ENCODE measurements at places on chromosomes 13 and 19. TPM values are rescaled to one million over a fixed set of nuclear protein-coding genes. Genes with fewer than 3 reads are reported as not detected.
A peak's percentile ranks its signal among the peaks of the same experiment; 100 is the strongest.

Gene RAB3A
- total RNA-seq, result 2.8 TPM

Gene GAS6
- 220 TPM for total RNA-seq

Gene TMPRSS9
- total RNA-seq, result not detected

Gene CD79A
- not detected for total RNA-seq

Gene ADAT3
- total RNA-seq, result 0.36 TPM

Gene GAPDHS
- total RNA-seq, result not detected

Gene SYT3
- total RNA-seq, result not detected

Gene FOSB
- 31.9 TPM for total RNA-seq

Gene PTH2
- total RNA-seq, result not detected

Gene ZNF331
- total RNA-seq, result 12.2 TPM

Gene ZSCAN18
- total RNA-seq, result 3.0 TPM

Gene ADGRE1
- total RNA-seq, result not detected

Gene PRODH2
- not detected for total RNA-seq

Gene MUC16
- total RNA-seq, result not detected

- DNase-seq, result peak; percentile 56
Measured at GRCh38 chr13:33110713-33111413, 94.6 kb downstream of the KL start.

DNA sequence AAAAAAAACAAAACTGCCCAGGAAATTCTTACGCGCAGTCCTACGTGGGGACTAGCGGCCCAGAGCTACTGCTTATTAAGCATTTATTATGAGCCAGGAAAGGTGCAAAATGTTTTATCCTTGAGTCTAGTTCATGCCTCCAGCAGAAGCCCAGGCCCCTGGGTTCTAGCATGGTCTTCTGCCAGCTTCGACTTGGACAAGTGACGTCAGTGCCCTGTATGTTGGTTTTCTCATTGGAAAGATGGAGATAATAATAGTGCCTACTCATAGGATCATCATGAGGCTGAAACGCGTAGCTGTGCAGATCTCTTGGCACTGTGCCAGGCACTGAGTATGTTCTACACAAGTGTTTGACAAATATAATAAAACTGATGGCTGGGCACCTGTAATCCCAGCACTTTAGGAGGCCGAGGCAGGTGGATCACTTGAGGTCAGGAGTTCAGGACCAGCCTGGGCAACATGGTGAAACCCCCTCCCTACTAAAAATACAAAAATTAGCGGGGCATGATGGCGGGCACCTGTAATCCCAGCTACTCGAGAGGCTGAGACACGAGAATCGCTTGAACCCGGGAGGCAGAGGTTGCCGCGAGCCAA lies 12.4 kb upstream of the SULT2B1 start:
- peak; percentile 82 for DNase-seq

DNA sequence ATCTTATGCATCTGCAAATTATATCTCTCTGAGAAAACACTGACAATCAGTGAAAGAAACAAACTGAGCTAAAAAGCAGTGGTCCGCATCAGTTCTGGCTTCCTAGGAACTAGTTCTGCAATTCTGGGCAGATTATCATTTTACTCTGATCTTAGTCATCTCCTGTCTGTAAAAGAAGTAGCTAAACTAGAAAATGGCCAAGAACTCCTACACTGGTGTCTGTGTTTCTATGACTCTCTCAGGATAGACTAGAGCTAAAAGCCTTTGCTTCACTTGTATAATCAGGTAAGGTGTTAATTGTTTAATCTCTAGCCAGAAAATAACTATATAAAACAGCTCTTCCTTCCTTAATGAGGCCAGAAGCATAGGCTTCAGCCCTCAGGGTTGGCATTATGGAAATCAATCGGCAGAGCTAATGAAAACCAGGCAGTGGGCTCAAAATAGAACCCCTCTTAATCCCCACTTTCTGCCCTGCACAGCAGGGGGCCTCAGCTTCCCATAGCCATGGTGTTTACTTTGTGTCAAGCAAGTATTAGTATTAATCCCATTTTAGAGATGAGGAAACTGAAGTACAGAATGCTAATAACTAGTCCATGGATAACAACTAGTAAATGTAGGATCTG lies 459.2 kb downstream of the FGF14 start:
- no peak for DNase-seq

- peak; percentile 72 for DNase-seq
Measured at GRCh38 chr13:24671386-24672113, 8.7 kb upstream of the ATP12A start.

DNA sequence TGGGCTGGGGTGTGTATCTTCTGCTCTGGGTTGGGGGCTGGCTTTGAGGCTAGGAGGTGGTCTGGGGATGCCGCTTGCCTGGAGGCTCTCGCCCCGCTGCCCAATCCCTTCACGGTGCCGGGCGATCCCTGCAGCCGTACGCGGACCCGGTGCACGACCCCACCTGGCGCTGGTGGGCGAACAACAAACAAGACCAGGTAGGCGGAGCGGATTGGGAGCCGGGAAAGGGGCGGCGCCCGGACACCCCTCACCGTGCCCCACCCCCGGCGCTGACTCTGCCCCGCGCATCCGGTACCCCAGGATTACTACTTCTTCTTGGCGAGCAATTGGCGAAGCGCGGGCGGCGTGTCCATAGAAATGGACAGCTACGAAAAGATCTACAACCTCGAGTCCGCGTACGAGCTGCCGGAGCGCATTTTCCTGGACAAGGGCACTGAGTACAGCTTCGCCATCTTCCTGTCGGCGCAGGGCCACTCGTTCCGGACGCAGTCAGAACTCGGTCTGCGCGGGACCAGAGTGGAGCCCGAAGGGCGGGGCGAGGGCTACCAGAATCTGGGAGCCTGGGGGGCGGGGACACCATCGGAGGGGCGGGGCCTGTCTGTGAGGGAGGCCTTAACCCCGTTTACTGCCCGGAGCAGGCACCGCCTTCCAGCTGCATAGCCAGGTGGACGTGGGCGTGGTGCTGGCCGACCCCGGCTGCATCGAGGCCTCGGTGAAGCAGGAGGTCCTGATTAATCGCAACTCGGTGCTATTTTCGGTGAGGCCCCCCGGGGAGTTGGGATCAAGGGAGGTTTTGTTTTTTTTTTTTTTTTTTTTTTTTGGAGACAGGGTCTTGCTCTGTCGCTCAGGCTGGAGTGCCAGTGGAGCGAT lies 12.1 kb upstream of the PSMD8 start:
- peak; percentile 49 for DNase-seq

DNA sequence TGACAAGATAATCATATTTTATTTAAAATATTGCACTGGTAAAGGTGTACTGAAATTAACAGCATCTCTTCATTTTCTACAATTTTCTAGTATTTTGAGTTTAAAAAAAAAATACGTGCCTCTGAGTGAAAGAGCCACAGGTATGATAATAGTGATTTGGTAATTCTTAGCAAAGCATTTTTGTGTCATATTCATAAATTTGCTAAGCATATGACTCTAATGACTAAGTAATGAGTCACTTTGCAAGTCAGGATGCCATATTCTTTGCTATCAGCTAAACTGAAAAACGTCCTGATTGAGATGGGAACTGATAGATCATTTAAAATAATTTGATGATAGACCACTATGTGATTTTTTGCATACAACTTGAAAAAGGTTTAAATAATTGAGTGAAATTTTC lies 136.1 kb upstream of the IRS2 start:
- peak; percentile 44 for DNase-seq

DNA sequence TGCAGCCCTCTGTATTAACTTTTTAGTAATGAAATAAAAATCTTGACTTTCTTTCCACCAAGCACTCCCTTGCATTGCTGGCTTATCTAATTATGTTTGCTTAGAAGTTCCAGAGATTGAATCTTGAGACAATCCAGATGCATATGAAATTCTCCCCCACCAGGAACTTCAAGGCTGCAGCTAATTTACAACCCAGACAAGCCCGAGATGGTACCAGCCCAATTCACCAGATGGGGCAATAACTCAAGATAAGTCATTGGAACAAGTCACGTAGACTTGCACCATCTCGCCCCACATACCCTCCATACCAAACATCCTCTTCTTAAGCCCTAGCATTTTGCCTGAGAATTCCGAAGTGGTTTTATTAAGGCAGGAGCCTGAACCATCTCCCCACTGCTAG lies 29.0 kb downstream of the UTP14C start:
- no peak for DNase-seq

DNA sequence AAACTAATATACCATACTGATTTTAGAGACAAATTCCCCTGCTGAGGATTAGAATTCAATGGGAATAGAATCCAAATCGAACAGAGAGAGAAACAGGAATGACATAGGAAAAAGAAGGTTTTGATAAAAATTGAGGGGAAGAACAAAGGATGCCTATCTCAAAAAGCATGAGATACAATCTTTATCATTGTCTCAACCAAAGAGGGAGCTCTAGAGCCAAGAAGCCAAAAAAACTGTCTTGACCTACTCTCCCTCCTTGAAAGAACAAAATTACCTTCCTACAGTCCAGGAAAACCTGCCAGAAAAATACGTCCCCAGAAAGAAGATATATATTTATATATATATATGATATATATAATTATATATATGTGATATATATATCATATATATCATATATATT lies 39.2 kb upstream of the MIR17HG start:
- DNase-seq, result no peak

DNA sequence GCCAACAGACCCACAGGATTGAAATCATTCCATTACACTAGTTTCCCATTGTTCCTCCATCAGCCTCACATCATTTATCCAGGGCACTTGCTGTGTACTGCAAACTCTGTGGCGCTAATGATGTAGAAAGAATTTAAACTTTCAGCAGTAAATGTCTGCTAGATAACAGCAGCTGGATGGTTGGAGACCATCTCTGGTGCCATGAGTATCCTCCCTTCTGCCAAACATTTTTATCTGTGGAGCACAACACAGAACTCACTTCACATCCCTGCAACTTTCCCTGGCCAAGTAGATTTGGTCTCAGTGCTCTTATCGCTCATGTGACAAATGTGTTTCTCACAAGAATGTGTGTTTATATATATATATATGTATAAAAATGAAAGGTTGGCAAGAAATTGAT lies 481.9 kb downstream of the FGF9 start:
- DNase-seq, result no peak

GRCh38 chr19:42273407-42274064 lies 4.5 kb downstream of the CIC start:
- DNase-seq, result no peak

GRCh38 chr13:31890946-31891345 lies 140.6 kb upstream of the FRY start:
- DNase-seq, result no peak

- peak; percentile 62 for DNase-seq
Measured at GRCh38 chr13:33106656-33107360, 90.6 kb downstream of the KL start.

DNA sequence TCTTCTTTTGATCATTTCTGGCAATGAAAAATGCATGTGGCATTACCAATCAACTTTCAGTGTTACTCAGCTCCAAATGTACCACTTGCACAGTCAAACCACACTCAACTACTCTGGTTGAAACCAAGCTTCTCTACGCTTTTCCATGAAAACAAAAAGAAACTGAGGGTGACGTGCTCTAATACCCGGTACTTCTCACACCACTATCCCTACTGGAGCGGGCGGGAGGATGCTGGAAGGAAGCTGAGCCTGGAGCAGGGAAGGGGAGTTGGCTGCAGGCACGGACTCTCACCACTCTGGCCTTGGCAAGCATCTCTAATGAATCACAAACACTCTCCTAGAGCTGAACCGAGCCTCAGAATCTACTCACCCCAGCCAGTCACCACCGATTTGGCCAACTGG lies 48.2 kb downstream of the STK24 start:
- peak; percentile 35 for DNase-seq

- no peak for DNase-seq
Measured at GRCh38 chr13:108426893-108427292, 157.4 kb downstream of the TNFSF13B start.

GRCh38 chr19:48341515-48342413 lies 16.4 kb downstream of the EMP3 start:
- no peak for DNase-seq

GRCh38 chr13:21849323-21849722 lies 178.4 kb downstream of the FGF9 start:
- peak; percentile 43 for DNase-seq

DNA sequence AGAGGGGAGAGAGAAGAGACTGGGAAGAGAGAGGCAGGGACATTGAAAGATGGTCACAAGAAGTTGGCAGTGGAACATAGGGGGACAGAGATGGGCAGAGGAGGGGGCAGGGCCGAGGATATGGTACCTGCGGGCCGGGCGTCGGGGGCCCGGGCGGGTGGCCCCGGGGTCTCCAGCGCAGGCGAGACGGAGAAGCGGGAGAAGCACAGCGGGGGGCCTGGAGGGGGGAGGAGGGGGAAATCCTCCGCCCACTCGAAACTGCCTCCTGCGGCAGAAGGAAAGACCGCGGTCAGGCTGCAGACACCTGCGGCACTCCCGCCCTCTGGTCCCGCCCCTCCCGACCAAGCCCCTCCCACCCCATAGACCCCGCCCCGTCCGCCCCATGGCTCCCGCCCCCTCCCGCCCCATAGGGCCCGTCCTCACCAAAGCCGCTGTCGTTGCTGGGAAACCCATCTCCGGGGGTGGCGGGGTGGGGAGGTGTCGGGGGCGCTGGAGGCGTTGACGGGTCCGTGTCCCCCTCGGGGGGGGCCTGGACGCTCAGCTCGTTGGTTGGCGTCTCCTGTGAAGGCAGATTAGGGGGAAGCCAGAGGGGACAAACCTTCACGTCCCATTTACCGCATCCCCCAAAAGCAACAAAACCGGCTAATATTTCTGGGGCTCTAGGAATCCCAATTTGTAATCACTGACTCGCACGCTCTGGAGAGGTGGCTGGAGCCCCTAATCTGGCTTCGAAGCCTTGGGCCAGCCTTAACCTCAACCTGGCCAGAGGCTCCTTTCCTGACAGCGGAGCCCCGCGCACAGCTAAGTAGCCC lies 20.4 kb downstream of the LMTK3 start:
- DNase-seq, result no peak

GRCh38 chr13:87712012-87712411 lies 40.8 kb downstream of the SLITRK5 start:
- DNase-seq, result no peak

- DNase-seq, result no peak
Measured at GRCh38 chr19:3636962-3637361, 10.4 kb upstream of the CACTIN start.

- DNase-seq, result no peak
Measured at GRCh38 chr19:1503925-1504773, 8.7 kb downstream of the ADAMTSL5 start.

- DNase-seq, result no peak
Measured at GRCh38 chr13:112871742-112872141, 97.3 kb upstream of the MCF2L start.

GRCh38 chr13:70473907-70474306 lies 365.7 kb upstream of the KLHL1 start:
- no peak for DNase-seq

GRCh38 chr13:52104624-52105023 lies 24.2 kb downstream of the NEK5 start:
- peak; percentile 7 for DNase-seq
